RWPE1 (cell line): ENCODE measurements at places on chromosomes 5 and 9.

GRCh38 chr9:85223506-85224125 is 518.1 kb downstream of the AGTPBP1 start:
- peak; percentile 80 for DNase-seq

DNA sequence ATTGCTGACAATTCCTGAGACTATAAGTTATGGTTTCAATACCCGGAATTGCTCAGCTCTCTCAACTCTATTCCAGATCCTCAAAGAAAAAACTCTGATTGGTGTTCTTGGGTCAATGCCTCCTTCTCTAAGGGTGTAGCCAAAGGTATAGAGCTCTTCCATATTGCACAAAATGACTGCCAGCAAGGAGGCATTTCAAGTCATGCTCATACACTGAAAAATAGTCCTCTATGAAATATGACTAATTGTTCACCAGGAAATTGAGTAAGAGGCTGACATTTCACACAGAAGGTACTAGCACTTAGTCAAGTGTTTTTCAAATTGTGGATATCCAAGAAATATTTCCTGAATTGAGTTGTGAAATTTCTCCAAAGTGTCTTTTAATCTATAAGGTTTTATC is 111.1 kb upstream of the KLF9 start:
- peak; percentile 60 for DNase-seq

DNA sequence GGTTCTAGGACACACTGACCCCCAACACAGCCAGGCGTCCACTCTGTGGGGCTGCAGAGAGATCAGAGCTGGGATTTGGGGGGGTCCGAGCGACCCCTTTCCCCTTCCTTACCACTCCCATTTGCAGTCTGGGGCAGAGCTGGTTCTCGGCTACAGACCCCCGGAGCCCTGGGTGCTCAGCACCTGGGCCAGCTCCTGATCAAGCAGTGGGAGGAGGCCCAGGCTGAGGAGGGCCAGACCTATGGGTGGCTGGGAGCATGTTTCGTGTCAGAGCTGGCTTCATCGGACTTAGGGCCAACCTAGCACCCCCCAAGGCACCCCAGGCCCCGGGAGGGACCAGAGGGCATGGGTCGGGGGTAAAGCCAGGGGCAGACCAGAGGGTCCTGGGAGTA is 7.6 kb downstream of the GRIN1 start:
- DNase-seq = no peak

GRCh38 chr9:131417264-131418142 is 23.6 kb downstream of the PRRC2B start:
- no peak for DNase-seq

GRCh38 chr9:136403538-136403914 is 3.6 kb upstream of the SNAPC4 start:
- no peak for DNase-seq

- DNase-seq = no peak
Observed at GRCh38 chr9:109167716-109168115, 667 bp upstream of the FRRS1L start.

DNA sequence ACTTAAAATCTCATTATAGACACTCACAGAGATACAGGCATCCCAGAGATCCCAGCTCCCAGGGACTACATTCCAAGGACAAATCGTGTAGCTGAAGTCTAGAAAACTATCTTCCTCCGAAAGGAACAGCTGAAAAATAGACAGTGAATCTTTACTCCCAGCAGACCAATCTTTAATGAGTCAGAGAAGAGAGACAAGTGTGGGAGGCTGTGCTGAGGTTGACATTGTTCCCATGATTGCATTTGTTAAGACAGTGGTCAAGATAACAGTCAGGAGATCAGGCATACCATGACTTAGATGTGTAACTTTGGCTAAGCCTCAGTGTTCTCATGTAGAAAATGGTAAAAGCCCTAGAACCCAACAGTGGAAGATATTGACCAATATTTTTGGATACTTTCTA is 120.7 kb downstream of the PAPPA start:
- no peak for DNase-seq

GRCh38 chr9:72809586-72809985 is 143.3 kb downstream of the ALDH1A1 start:
- DNase-seq = no peak

GRCh38 chr9:118395415-118395814 is 691.2 kb downstream of the TLR4 start:
- no peak for DNase-seq
